Astrocyte (in vitro differentiated cells and primary cell): ENCODE measurements at places on chromosomes 11 and 22.

DNA sequence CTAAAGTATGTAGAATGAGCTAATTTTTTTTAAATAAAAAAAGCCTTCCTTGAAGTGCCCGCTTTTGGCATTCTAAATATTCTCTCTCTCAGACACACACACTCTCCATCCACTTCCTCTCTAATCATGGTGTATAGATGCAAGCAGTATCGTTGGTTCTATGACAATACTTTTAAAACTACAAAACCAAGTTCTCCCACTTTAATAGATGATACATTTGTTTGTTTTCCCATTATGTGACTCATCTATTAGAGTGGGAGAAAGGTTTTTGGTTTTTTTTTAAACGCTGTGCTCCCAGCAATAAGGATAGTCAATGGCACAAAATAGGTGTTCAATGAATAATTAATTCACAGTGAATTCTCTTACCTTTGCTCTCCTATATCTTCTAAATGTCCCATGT lies 44.6 kb downstream of the FZD4 start:
- DNase-seq = no peak

DNA sequence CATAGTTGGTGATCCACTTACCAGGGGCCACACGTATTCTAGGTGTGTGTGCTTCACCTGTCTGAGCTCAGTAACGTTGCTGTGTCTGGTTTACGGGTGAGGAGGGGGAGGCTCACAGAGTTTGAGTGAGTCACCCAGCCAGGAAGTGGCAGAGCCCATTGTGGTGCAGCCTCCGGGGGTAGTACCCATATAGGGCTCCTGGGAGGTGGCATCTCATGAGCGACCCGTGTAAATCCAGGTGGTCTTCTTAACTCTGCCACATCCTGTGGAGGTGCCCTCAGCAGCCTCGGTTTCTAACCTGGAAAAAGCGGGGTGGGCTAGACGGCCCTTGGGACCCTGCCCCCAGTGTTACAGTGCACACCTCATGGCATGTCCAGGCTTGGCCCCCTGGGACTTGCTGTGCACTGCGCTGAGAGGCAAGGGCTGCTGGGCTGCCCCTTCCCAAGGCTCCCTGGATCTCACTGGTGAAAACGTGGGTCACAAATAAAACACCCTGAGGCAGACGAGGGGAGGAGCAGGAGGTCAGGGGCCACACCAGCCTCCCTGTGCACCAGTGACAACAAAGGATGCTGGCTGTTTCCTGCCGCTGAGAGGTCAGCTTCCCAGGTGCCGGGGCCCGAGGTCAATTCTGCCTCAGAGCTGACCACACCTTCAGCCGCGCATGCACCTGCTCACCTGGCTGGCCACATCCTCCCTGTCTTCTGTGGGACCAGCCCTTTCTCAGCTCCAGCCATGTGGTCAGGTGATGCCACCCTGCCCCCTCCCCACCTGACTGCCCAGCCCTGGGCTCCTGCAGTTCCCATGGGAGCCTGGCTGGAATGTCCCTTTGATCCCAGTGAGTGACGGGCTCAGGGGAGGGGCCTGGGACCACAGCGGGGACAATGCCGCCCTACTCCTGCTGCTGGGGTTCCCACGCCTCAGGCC lies 305.1 kb downstream of the CTTN start:
- DNase-seq = no peak

- DNase-seq = no peak
Measured at GRCh38 chr11:72602250-72602904, 71.8 kb downstream of the PDE2A start.

DNA sequence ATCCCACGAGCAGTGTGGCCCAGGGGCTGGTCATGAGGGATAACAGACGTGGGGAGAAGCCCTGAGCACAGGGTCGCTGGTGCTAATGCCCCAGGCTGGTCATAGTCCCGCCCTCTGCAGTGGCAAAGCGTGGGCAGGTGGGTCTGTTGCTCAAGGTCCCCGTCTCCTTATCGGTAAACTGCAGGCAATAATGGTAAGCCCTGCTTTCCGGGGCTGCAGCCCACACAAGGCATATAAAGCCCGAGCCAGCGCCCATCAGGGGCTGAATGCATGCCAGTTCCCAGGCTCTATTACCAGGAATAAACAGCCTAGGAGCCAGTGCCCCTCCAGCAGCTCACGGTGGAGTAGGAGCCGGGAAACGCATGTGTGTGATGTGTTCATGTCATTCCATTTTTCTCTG lies 261.0 kb downstream of the BRD1 start:
- no peak for DNase-seq

GRCh38 chr11:129249351-129249750 lies 57.2 kb upstream of the ARHGAP32 start:
- peak; percentile 96 for DNase-seq

GRCh38 chr11:116112087-116112935 lies 608.1 kb upstream of the CADM1 start:
- no peak for DNase-seq

GRCh38 chr11:114230031-114230704 lies 66.0 kb upstream of the NNMT start:
- DNase-seq = no peak

DNA sequence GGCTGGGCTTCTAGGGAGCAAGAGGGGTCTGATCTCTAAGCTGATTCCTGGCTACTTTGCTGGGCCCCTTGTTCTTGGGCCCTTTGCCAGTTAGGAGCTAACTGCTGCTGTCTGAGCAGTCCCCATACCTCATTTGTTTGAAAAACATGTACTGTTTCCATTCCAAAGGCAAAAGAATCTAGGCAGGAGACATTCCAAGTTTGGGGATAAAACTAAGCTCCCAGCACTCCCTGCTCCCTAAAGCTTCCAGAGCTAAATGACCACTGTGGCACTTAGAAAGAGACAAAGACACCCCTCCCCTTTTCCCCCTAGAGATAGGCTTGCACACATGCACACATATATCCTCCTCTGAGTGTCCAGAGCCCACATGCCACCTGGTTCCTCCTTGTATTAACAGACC lies 22.7 kb upstream of the RRM1 start:
- no peak for DNase-seq

DNA sequence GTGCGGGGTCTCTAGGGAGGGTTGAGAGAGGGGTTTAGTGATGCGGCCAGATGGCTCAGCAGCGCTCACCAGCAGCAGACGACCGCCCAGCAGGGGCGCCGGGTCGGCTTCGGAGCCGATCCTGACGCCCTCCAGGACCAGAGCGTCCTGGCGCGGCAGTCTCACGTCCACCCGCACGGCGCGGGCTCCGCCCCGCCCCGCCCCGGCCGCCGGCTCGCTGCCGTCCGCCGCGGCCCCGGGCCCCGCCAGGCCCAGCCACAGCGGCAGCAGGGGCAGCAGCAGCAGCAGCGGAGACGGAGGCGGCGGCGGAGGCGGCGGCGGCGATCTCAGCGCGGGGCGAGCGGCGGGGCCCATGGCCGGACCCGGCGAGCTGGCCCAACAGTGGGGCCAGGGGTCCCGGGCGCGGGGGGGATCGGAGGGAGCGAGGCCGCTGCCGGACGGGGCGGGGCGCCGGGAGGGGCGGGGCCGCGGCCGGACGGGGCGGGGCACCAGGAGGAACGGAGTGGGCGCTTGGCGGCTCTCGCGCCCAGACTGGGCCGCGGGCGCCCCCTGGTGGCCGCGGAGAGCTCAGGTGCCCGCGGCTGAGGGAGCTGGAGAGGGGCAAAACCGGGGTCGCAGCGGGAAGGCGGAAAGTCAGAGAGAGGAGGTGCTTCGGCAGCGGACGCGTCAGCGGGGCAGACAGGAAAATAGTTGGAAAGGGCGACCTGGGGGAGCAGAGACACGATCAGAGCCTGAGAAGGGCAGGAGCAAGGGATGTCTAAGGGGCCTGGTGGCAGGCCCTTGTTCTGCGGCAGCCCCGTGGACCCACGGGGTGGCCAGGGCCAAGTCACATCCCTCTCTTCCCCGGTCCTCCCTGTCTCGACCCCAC lies at the start of gene RNF215:
Gene RNF215, minus strand, starts transcription at position 452 of the 868 bp plus-strand sequence. Its CDS starts 98 bp downstream, at position 354.
- DNase-seq = peak; percentile 21

- no peak for DNase-seq
Measured at GRCh38 chr11:71477641-71478527, 24.9 kb downstream of the NADSYN1 start.

DNA sequence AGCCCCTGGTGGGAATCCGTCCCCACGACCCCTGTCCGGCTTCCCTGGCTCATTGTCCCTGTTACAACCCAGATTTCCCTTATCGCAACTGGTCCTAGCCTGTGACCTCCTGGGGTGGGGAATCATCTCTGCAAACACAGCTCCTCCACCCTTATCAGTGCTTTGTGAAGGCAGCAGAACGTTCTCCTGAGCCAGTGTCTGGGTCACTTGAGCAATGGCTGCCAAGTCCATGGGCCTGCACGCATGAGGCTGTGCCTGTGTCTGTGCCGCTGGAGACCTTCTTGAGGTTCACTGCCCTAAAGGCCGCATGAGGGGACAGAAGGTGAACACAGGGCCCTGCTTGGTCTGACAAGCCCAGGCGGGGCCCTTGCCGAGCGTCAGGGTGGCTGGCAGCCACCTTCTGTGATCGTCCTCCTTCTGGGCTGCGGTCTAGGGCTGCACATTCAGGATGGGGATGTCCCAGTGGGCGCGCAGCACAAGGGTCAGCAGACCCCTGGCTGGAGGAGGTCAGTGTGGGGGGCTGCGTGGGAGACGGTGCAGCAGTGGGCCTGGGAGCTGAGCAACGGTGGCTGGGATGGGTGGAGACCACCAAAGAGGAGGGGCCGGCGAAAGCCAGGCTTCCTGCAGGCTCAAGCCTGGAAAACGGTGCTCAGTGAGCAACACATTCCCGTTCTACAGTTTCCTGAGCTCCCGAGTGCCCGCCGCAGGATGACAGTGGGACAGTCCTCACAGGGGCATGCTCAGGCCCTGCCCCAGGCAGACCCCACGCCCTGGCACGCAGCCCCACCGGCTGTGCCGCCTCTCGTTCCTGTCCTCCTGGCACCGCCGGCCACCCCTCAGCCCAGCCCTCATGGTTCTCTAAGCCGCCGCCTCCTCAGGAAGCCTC lies 74.1 kb downstream of the CDKN1C start:
- DNase-seq = no peak

- no peak for DNase-seq
Measured at GRCh38 chr11:28009996-28010395, 98.0 kb downstream of the KIF18A start.

DNA sequence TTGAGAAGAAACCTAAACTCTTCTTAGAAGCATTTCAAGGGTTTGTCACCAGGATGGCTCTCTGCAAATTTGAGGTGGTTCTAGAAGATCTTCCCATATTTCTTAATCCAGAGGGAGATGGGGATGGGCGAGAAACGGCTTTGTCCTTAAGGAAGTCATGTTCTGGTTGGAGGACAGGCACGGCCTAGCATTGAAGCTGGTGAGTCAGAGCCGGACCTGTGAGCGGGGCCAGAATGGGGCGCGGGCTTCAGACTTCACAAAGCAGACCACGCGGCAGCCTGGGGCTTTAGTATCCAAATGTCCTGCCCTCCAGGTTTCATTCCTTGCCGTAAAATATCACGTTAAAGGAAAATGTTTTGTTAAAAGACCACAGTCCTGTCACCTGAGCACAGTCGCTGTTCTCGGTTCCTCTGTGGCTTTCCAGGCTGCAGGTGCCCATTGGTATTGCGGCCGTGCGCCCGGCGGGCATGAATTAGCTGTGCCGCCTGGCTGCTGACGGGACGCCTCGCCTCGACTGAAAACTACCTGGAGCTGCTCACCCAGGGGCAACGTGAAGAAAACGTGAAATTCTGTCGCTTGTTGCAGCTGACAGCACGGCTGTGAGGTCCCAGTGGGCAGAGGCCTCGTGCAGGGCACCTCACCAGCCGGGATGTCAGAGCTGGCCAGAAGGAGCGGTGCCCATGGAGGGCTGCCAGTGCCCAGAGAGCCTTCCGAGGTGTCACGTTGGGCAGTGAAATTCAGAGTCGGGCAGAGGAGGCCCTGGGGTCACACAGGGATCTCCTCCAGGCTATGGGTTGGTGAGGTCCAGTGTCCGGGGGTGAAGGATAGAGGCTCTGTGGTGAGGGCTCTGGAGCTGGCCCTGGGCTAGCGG lies 59.0 kb downstream of the LRP5 start:
- peak; percentile 57 for DNase-seq

DNA sequence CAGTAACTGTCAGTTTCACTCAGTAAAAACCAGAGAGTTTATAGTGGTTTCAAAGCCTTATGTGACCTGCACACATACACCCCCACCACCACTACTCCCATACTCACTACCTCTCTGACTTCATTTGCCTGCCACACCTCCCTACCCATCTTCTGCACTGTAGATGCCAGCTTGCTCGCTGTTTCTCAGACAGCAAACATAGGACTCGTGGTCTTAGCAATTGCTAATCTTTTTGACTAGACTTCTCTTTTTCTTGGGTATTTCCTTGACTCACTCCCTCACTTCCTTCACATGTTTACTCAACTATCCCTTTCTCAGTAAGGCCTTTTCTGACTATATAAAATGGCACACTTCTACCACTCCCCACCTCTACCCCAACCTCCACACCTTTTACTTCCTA lies 27.8 kb downstream of the CEP295 start:
- DNase-seq = no peak

DNA sequence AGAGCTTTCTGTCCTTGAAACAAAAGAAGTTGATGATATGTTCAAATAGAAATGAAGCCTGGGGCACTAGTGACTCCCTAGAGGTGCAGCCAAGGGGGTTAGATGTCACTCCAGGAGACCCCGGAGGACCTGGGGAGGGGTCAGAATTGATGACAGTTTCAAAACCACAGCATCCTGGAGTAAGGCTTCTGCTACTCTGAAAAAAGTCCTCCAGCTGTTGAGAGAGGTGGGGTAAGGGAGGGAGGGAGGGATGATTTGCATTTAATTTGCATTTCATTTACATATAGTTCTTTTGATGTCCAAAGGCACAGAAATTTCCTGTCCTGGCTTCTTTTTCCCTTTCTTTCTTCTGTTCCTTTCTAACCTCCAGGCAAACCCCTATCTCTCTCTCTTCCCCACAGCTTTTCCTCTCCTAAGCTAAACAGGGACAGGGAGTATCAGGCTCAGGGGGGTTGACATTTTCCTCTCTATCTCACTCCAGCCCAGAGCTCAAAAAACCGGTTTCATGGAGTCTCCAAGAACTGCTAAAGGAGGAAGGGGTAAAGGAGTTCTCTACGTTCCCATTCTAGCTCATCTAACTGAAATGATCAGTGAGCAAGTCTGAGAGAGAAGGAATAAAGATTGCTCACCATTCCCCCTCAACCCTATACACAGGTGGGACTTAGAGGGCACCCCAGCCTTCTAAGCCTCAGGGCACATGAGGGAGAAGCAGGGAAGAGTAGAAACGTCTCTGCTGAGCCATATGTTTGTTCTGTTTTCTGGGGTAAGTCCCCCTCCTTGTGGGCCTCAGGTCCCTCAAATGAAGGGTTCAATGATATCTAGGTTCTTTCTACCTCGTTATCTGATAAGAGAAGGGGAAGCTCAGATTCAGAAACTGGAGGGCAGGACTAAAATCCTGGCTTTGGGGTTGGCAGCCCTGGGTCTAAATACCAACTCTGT lies 3.5 kb upstream of the POU2F3 start:
- peak; percentile 59 for DNase-seq

- DNase-seq = no peak
Measured at GRCh38 chr11:77009533-77010160, 24.6 kb upstream of the B3GNT6 start.

GRCh38 chr11:115290893-115291292 lies 213.3 kb downstream of the CADM1 start:
- no peak for DNase-seq
